Hematopoietic multipotent progenitor cell treated with erythropoietin and hydrocortisone succinate and interleukin-3 and kit ligand, for 17 days (in vitro differentiated cells): ENCODE measurements at places on chromosomes 5 and 9.

DNA sequence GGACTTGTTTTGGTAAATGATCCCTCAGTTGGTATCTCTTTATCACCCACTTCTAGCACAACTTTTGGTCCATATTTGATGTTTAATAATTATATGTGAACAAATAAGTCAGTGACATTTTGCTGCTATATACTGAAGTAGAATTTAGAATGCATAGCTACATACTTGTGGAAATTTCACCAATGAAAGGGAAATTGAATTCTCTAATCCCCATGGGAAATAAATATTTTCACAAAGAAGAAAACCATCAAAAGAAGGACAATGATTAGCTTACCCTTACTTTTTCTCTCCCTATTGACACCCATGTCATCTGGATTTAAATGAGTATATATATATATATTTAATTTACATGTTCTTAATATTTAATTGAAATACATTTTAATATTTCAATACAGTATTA is 94.3 kb upstream of the DAB2 start:
- DNase-seq: no peak

DNA sequence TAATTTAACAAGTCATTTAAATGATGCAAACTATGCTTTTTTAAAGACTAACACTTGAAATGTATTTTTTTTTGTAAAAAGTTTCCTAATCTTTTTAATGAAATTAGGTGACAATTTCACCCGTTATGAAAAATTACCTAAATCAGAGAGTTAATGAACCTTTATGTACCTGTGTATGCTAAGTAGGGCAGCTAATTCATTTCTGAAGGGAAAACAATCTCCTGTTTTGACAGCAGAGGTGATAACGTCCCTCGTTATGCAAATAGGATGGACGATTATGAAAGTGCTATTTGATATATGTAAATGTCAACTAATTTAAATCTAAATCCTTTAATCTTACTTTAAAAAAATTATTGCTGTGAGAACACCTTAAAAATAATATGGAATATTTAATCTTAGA is 58.8 kb downstream of the MEF2C start:
- no peak for DNase-seq

DNA sequence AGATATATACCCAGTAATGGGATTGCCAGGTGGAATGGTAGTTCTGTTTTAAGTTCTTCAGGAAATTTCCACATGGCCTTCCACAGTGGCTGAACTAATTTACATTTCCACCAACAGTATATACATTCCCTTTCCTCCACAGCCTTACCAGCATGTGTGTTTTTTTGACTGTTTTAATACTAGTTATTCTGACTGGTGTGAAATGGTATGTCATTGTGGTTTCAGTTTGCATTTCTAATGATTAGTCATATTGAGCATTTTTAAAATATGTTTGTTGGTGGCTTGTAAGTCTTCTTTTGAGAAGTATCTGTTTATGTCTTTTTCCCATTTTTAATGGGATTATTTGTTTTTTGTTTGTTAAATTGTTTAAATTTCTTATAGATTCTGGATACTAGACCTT is 208.9 kb downstream of the CFAP90 start:
- DNase-seq: no peak

DNA sequence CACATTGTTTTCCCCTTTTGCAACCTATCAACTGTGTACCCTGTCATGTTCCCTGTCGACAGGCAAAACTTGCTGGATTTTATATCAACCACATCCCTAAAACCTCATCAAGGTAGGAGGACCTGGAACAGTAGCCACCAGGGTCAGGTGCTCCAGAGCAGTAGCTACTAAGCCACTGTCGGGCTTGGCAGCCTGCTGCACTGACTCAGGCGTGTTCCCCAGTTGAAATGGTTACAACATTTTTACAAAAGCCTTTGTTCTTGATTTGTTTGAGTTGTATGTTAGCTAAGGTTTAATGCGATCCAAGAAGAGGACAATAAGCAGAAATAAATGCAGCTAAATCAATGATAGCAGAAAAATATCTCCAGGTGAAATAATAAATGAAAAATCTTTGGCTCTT is 407.4 kb upstream of the TLE4 start:
- DNase-seq: no peak

DNA sequence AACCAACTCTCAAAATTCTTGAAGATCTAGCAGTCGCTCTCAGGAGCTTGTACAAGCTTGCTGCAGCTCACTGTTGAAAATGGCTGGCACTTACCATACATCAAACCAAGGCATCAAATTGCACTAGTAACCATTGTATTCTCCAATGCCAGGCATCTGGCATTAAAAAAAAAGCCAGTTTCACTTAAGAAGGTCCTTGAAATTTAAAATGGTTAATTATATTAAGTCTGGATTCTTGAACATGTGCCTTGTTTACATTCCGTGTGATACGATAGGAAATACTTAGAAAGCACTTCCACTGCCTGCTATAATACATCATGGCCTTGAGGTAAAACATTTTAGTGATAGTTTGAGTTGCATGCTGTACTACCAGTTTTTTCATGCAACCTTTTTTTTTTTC is 300.7 kb downstream of the KDM4C start:
- no peak for DNase-seq

GRCh38 chr5:159891371-159891770 is 24.9 kb upstream of the ADRA1B start:
- DNase-seq: no peak

GRCh38 chr9:34684816-34685215 is 6.3 kb downstream of the CCL19 start:
- no peak for DNase-seq

- no peak for DNase-seq
These were observed 121.7 kb downstream of the ICE1 start for GRCh38 chr5:5544094-5544663.

DNA sequence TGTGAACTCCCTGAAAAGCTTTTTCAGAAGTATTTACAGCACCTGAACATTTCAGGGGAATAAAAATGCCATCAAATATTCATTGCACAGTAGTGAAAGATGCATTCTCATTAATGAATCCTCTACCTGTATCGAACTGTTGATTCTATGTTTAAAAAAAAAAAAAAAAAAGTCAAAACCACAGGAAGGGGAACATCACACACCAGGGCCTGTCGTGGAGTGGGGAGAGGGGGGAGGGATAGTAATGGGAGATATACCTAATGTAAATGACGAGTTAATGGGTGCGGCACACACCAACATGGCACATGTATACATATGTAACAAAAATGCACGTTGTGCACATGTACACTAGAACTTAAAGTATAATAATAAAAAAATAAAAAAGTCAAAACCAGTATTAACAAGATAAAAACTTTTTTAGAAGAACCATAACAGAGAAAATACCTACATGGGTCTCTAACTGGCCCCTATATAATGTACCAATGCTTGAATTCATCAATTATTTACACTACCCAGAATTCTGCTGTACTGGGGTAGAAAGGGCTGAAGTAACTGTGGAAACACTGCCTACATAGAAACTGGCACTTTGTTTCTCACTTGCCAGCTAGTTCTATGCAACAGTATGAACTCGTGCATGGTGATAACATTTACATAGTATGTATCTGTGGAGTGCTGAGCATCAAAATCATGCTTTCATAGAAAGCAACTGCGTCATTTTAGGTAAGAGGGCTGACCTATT is 48.9 kb downstream of the GNAQ start:
- DNase-seq: no peak

DNA sequence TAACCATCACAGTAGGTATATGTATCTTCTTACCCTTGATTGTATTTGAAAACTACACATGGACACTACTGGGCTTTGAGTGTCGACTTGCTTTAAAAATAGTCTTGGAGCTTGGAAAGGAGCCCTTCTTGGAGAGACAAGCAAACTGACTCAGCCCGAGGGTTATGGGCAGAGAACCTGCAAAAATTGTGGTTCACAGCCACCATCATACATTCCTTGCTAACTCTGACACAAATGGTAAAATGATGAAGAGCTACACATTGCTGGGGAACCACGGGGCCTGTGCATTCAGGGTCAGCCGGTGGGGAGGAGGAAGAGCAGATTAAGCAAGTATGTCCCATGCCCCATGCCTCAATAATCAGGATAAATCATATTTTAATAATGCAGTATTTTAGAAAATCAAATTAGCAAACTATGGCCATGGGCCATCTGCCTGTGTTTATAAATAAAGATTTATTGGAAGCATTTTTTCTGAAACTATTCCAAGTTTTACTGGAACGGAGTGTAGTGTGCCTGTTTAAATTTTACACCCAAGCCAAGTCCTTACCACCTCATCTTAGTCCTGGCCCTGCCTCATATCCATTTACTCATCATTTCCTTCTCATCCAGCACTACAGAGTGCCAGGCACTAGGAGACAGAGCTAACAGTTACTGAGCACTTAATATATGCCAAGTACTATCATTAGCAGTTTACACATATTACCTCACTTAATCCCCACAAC is 195.7 kb downstream of the PALM2AKAP2 start:
- no peak for DNase-seq

DNA sequence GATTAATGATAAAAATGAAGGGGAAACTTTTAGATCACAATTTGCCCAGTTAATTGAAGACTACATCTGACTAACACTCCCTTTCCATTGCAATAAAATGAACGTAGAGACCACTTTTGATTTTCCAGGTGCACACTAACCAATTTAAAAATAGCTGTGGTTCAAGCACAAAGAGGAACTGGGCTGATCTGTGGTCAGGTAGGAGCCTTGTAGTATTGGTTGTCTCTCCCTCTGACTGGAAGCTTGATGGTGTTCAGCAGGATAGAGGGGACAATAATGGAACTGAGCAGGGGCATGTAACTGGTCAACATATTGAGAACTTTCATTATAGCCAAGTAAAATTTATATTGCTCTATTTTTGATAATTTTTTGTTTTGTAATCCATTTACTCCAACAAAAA is 886.8 kb upstream of the SEMA6A start:
- DNase-seq: no peak

DNA sequence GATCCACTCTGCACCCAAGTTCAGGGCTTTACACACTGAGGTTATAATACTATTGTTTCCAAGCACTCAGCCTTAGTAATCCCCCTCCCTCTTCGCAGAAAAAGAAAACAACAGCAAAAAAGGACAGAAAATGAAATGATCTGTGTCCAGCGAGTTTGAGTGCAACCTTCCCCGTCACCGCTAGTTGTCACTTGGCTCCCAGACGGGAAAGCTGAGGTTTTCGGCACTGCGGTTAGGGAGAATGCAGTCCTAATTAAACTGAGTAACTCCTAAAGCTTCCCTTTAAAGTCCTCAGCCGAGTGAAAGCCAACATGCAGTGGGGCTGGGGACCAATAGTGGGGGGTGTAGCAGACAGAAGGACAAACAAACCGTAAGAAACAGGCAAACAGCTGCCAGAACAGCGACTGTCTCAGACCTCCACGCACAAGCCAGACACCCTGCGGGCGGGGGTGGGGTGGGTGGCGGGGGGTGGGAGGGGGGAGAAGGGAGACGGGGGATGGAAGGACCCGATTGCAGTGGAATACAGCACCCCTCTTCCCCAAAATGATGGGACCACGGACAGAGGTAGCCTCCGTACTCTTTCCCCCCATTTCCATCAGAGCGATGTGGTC is 680 bp downstream of the GLRA1 start:
- no peak for DNase-seq

DNA sequence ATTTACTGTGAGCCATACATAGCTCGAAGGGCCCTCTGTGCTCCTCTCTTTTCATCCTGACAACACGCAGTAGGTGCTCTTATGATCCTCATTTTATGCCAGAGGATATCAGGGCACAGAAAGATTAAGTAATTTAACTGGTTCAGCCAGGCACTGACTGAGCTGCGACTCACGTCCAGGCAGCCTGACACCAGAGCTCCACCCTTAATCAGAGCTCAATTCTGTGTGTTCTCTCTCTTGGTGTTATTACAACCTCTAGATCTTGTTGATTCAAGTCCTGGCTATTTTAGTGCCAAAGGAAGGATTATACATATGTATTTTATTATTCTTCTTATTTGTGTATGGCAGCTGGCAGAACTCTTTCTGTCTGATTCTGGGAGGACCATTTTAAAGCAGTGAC is 59.7 kb downstream of the OSMR start:
- no peak for DNase-seq

DNA sequence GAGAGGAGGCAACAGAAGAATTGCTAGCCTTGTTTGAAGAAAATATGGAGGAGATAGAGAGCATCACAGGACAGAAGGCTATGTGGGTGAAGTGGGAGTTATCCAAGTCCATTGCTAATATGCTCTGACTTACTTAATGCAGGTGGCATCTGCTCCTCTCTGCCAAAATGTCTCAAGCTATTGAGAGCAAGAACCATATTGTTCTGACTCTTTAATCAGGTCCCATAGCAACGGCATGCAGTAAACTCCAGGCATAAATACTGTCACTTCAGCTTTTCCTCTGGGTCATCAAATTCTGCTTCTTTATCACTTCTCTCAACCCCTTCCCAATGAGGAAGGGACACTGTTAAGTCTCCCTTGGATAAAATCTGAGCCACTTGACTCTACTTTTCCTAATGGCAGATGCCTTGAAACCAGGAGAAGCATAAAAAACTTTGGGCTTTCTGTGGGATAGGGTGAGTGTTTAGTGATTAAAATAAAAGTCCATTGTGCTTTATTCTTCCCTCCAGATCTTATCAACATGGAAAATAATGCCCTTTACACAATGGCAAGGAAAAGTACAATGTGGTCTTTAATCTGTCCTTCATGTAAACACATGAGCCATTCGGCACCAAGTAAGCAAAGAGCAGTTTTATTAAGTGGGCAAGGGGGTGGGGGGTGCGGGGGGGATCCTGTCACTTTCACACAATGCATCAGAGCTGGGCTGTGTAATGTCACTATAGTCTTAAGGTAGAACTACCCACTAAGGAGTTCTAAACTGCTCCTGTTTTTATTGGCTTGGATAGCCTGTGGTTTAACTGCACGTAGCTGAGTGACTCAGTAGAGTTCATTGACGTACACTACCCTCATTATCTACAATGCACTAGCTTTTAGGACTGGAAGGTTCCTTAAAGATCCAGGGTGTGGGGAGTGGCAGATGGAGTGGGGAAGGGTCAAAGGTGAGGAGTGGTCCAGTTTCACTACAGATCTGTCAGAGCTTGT is 71.0 kb upstream of the TARS1 start:
- no peak for DNase-seq

DNA sequence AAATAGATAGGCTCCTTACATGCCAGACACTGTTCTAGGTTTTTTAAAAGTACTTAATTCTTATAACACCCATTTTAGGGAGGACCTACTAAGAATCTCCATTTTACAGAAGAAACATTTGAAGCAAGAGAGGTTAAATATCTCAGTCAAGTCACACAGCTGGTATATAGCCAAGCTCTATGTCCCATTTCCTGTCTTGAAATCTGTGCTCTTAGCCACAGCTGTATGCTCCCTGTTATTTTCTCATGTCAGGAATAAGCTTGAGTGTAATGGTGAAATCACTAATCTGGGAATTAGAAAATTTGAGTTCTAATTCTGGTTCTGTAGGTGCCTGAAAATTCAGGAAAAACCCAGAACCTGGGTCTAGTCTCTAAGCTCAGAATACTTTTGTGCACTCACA is 208.7 kb downstream of the BRINP1 start:
- no peak for DNase-seq

- DNase-seq: no peak
These were observed 30.0 kb downstream of the RAPGEF1 start for GRCh38 chr9:131709771-131710431.

- DNase-seq: peak; percentile 28
These were observed 92.7 kb downstream of the DAB2IP start for GRCh38 chr9:121744002-121744686.
